ENCODE measurements at places on chromosomes 6 and 20.

DNA sequence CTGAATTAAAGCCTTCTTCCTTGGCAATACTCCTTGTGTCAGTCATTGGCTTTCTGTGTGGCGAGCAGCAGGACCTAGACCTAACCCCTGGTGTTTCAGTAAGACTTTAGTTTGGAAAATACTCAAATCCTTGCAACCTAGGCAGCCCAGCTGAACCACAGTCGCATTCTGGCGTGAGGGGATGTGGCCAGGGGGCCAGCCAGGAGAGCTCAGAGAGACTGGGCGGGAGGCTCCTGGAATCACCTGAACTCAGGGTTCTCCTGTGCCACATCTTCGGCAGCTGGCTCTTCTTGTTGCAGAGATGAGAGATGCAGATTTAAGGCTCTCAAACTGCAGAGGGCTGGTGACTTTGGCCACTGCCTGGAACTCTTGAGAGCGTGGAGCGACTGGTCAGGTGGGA is 102.7 kb downstream of the SYNDIG1 start:
- no peak for DNase-seq

GRCh38 chr6:37607944-37608343 is 89.7 kb downstream of the MDGA1 start:
- DNase-seq = peak; percentile 5

GRCh38 chr6:166551754-166552495 is 34.6 kb downstream of the RAMACL start:
- DNase-seq = no peak

DNA sequence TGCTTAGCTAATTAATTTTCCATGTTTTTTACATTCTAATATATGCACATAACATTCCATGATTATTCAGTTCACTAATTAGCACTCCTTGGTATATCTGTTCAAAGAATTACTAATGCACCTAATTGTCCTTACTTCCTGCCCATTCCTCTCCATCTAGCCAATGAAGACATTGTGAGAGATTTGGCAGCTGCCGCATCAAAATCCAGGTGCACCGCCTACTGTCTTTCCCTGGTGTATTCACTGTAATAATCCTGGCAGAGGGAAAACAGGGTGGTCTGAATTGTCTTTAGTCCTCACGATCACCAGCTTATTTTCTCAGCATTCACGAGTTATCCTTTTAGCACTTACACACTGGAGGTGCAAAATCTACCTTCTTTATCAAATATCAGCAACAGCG is 61.0 kb upstream of the SCGN start:
- DNase-seq = no peak
